RWPE1 (cell line): ENCODE measurements at places on chromosomes 7 and 10.

DNA sequence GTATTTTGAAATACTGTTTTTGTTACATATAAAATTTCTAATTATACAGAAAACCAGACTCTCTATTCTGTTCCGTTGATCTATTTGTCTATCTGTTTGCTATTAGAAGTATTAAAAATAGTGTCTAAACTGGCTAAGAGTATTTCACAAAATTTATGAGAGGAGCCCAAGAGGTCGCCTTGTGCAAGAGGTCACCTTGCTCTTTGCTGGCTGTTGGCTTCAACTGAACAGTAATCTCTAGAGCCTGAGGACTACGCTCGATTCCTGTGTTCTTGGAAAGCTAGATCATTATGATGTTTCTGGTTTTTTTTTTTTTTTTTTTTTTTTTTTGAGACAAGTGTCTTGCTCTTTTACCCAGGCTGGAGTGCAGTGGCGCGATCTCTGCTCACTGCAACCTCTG, 428.6 kb downstream of the LRMDA start:
- no peak for DNase-seq

GRCh38 chr7:1210321-1210978, 22.2 kb upstream of the UNCX start:
- DNase-seq = no peak

GRCh38 chr7:117154721-117155120, 168.1 kb downstream of the WNT2 start:
- no peak for DNase-seq

GRCh38 chr7:32871624-32872371, 19.8 kb downstream of the KBTBD2 start:
- no peak for DNase-seq

DNA sequence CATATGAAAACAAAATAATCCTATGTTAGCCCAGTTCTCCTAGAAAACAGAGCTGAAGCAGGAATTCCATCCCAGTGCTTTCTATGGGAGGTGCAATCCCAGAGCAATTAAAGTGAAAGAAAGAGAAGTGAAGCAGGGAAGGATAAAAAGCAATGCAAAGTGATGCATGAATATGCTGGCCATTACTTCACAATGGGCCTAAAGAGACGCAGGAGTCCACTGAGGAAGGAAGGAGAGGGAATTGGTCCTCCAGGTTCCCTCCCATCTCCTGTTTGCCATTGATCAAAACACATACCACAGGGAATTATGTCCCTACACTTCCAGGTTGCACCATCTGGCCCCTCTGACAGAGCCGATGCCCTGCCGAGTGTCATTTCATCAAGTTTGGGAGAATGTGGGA, 392.2 kb upstream of the NFE2L3 start:
- no peak for DNase-seq

DNA sequence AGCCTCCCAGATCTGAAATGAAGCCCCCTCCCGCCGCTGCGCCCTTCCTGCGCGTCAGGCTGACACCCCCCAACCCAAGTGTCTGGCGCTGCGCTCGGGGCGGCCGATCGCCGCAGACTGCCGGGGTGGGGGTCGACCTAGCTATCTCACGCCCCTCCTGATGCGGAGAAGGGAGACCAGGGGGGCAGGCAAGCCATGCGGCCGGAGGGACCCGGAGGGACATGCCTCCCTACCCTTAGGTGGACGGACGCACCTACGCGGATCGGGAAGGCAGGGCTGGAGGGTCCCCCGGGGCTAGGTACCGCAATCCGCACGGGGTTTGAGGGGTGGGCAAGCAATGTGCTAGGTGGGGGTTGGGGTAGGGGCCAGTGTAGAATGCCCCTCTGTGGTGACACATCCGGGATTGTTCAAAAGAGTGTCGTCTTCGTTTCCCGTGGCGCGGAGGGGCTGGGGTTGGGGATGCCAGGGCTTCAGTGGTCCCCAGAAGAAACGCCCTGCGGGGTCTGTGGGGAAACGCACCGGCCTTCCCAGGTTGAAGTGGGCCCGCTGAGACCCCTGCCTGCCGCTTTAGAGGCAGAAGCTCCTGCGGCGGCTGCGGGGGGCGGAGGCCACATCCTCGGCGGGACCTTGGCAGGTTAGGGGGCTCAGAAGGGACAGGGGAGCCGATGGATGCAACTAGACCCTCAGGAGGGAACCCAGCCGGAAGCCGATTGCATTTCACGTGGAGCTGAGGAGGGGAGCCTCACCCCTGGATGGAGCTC, 913 bp downstream of the ADCYAP1R1 start:
- DNase-seq = no peak

GRCh38 chr7:69412331-69413146, 185.7 kb upstream of the AUTS2 start:
- DNase-seq = no peak

DNA sequence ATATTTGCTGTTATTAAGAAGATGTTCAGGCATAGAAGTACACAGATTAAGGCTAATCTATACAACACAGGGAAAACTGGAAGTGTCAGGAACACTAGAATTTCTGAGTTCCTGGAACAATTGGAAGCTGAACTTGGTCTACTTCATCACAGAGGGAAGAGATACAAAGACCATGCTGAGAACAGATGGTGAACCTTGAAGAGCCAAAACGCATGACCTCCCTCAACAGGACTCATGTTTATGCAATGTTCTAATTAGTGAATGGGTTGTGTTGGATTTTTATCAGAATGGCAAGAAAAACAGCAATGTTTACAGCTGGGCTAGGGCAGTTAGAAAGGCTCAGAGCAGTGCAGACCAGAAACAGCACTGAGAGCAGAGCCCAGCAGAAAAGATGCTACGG, 94.9 kb downstream of the SFMBT2 start:
- no peak for DNase-seq

DNA sequence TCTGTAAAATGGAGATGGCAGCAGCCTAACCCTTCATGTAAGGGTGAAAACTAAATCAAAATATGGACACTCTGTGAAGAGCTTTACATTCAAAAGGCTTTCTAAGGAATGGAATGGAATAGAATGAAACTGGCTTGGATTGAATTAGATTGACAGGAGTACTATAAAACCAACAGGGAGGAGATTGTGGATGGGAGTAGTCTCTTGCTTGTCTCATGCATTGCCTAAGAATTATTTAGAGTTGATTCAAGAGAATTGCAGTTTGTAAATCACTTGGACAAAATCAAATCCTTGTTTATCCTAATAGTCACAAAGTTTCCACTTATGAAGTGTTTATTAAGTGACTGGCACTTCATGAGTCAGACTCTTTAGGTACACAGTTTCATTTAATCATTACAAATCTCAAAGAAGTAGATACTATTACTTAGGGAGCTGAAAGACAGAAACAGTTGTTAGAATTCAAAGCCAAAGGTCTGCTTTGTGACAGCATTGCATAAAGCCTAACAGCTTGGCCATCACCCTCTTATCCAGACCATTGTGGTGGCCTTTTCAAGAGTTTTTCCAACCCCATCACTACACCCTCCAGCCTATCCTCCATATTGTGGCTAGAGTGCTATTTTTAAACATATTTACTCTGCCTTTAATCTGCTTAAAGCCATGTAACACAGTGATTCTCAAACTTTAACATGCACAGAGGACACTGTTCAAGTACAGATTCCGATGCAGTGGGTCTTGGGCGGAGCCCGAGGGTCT, 91.9 kb upstream of the GHITM start:
- DNase-seq = no peak

DNA sequence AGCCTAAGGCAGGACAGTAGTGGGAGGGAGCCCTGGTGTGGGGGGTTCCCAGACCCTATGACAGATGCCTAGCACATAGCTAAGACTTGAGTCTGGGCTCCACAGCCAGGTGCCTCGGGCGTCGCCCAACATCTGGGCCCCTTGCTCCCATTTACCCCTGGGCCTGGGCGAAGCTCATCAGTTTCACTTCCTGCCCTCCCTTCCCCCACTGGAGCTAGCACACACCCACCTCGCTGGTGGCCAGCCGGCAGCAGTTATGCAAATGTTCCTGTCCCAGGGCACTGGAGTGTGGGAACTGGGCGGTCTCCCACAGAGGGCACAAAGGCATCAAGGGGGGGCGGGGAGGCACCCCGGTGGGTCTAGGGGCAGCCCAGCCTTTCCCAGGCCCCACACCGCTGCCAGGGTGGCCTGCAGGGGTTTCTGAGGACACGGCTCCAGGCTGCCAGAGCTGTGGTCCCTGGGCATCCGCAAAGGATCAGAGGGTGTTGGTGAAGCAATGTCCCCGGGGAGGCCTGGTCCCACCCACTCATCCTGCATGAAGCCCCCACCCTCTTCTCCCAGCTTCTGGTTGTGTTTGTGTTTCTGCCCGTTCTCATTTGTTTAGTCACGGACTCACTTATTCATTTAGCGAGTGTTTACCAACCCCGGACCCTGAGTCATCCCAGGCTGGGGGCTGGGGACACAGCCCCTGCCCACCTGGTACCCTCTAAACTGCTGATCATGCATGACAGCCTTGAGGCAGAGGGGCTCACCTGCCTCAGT, 20.4 kb downstream of the SH2B2 start:
- no peak for DNase-seq

GRCh38 chr10:317271-317769, 182.1 kb downstream of the ZMYND11 start:
- DNase-seq = no peak

DNA sequence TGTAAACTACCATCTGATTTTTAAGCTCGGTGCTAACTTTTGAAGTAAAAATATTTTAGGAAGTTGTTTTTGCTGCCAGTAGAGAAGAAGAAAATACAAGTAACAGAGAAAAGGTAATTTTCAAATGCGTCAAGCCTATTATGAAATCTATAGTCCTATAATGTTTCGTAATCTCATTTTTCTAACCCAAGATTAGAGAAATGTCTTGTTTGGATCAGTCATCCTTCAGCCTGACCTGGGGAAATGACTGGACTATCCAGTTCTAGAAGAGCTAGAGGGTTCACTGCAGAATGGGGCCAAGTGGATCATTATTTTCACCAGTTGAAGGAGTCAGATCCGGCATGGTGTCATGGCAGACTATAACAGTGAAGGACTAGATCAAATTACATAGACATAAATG, 62.7 kb upstream of the FGL2 start:
- no peak for DNase-seq

DNA sequence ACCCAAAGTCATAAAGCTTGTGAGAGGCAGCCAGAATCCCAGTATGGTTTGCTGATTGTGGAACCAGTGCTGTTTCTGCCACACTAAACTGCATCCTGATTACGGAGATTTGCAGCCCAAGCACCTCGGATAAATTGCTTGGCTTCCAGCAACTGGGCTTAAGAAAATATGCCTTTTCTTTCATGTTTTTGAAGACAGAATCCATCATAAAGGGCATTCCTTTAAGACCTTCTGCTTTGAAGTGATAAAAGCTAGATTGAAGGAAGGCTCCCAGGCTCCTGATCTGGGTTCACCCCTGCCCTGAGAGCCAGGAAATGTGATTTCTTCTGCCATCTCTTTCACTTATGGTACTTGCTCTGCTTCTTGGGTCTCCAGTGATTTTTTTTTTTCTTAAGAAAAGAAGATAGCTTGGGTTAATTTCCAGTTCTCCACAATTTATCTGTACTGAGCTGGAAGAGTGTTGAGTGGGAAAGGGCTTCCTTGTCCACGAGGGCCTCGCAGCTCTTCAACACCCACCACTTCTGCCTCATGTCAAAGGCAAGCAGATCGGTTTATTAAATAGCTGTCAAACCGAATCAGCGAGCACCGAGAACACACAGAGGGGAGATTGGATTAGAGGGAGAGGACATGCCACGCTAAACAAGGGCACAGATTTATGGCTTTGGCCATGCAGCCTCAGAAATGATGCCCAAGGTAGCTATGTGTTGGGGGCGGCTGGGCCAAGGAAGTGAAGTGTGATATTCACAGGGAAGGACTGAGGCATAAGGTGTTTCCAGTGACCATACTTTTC, 94.9 kb upstream of the TBX20 start:
- no peak for DNase-seq

DNA sequence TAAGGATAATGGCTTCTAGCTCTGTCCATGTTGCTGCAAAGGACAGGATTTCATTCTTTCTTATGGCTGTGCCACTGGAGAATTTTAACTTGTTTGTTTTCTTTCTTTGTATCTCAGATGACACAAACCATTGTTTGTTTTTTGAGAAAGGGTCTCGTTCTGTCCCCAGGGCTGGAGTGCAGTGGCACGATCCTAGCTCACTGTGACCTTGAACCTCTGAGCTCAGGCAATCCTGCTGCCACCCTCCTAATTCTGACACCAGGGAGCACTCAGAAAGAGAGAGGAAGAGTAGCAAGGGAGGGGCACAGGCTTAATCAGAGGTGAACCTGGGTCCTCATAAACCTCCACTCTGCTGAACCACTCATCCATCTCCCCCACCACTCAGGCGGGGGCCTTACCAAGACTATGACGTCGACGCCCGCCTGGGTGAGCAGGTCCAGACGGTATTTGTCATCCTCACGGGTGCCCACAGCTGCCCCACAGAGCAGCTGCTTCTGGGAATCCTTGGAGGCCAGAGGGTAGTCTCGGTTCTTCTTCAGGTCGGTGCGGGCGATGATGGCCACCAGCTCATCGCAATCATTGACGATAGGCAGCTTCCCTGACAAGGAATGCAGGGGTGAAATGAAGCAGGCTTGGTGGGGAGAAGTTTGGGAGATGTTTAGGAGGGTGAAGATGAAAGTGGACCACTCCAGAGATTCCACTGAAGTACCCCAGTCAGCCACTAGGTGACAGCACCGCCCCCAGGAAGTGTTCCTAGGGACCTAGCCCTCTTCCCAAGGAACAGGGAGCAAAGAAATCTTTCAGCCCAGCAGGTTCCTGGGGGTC, 11.6 kb downstream of the IMPDH1 start:
- no peak for DNase-seq

DNA sequence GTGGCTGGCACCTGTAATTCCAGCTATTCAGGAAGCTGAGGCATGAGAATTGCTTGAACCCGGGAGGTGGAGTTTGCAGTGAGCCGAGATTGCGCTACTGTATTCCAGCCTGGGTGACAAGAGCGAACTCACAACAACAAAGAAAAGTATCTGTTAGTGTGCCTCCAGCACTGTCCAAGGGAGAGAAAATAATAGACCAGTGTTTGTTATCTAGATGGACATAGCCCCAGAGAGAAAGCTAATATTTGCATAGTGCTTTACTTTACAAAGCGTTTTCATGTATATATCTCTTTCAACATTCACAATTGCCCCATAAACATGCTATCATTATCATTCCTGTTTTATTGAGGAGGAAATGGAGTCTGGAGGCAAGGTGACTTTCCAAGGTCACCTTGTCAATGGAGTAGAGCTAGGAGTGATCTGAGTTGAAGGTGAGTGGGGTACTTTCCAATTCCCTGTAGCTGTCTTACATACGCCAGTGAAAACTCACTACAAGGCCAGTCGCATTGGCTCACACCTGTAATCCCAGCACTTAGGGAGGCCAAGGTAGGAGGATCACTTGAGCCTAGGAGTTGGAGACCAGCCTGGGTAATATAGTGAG, 49.7 kb upstream of the KIF5B start:
- no peak for DNase-seq
